ENCODE measurements at places on chromosomes 4 and X.
A peak's percentile ranks its signal among the peaks of the same experiment; 100 is the strongest.

DNA sequence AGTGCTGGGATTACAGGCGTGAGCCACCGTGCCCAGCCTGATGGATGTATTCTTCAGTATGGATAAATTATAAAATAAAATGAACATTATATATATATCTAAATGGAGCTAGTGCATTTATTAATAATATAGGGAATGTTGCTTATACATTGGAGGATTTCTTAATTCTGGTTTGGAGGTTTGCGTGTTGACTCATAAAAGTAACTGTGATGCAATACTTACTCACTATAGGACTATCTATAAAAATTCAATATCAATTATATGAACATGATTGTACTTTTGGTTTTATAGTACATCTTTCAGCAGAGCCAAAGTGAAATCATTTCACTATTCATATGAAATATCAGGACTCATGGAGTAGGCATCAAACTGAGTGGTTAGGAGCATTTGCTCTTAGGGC lies 3.2 kb upstream of the AREG start:
- DNase-seq: no peak

DNA sequence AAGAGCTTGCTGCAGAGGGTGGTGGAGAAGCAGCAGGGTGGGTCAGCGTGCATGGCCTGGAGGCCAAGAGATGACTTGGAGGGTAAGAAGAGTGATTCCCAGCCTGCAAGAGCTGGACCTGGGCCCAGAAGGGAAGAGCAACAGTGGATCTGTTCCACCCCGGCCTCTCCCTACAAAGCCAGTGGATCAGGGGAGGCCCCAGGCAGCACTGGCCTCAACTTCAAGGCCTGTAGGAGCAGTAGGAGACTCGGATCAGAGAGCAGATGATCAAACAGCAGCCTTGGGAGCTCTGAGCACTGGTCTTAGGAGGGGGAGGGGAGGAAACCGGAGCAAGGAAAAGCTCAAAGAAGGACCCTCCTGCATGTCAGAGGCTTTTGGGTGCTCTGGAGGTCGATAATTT lies 7.6 kb downstream of the L1CAM start:
- DNase-seq: no peak

GRCh38 chr4:99436976-99437722 lies 2.0 kb upstream of the ADH7 start:
- no peak for DNase-seq

DNA sequence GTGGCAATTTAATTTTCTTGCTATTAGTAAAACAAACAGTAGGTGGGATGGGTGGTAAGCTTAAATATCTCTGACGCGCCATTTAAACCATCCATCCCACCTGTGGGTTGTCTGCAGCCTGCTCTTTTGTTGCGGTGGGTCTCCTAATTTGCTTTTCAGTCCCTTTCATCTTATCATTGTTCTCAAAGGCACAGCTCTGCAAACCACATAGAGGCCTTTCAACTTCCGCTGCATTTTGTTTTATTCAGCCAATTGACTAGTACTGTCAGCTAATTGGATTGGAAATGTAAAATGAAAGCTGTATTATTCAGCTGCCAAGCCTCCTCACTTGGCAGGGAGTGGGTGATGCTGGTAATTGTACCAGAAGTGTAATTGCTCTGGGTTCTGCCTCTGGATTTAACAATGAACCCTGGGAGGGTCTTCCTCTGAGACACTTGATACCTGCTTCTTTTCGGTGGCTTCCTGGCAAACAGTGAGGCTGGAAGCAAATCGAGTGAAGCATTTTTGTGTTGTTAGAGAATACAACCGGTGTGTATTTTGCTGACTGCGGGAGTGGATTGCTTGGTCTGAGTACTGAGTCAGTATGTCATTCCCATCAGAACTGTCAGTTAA lies 165.6 kb downstream of the FRAS1 start:
- DNase-seq: no peak

DNA sequence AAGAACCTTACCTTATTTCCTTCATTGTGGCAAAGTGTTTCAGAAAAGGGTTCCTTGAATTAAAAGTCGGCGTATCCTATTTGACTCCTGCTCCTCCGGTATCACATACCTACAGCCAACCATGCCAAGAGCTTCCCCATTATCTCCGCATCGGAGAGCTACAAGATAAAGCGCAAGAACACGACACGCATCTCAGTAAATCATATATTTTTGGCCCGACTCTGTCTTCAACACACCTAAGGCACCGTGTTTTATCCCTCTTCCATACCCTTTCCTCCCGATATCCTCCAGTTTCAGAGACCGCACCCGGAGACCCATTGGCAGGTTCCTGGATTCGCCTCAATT lies 497 bp upstream of the THAP9 start:
- no peak for DNase-seq

DNA sequence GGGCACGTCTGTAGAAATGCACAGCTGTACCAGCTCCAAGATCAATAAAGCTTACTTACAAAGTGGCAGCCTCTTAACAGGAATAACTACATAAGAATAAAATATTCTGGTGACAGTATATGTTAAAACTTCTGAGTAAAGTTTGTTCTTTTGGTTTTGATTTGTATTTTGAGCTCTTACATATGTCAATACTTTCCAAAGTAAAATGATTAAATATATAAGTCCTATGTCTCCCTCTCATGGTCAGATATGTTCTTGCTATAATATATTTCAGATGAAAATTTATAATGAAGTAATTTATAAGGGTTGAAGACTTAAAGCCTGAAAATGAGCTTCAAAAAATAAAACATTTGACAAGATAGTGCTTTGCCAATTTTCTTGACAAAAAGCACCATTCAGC lies 254.4 kb downstream of the NPFFR2 start:
- DNase-seq: no peak

DNA sequence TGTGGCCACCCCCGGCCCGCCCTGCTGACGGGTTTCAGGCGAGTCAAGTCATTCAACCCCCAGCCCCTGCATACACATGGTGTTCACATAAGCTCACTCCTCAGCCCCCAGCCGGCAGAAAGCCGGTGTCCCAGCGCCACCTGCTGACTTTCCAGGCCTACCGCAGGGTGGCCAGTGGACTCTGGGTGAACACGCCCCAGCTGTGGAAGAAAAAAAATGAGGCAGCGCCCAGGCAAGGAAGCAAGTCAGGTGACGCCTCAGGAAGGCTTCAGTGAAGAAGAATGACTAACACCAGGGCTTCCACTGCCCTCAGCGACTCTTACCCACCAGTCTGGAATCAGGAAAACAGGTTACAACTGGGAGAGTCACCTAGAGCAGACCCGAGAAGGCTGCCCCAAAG lies 15.8 kb downstream of the BCAP31 start:
- no peak for DNase-seq

GRCh38 chr4:112348488-112349158 lies 51.5 kb downstream of the ALPK1 start:
- no peak for DNase-seq

DNA sequence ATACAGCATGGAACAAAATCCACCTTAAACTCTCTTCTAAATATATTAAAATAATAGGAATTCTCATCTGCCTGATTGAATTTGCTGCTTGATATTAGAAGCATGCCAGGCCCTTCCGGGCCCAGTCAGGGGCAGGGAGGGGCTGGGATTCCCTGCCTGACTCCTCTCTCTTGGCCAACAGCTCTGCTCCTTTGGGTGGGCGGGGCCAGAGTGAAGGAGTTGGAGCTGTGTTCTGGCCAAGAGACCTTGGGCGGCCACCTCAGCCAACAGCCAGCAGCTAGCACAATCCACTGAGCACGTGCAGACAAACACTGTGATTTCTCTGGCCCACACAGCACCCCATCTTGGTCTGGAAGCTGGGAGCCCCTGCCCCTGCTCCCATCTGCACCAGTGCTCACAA lies 140.3 kb downstream of the PJA1 start:
- DNase-seq: no peak

GRCh38 chrX:66014084-66014483 lies 25.8 kb downstream of the VSIG4 start:
- no peak for DNase-seq

GRCh38 chr4:106362086-106362825 lies 6.3 kb downstream of the GIMD1 start:
- no peak for DNase-seq

- DNase-seq: no peak
These were observed 3.9 kb downstream of the PCDH10 start for GRCh38 chr4:133152831-133153481.

GRCh38 chrX:45322382-45322781 lies 121.7 kb upstream of the DIPK2B start:
- no peak for DNase-seq

- DNase-seq: no peak
These were observed 19.2 kb upstream of the ATXN3L start for GRCh38 chrX:13338996-13339515.

- DNase-seq: no peak
These were observed 180.8 kb downstream of the AMELX start for GRCh38 chrX:11474021-11474420.

DNA sequence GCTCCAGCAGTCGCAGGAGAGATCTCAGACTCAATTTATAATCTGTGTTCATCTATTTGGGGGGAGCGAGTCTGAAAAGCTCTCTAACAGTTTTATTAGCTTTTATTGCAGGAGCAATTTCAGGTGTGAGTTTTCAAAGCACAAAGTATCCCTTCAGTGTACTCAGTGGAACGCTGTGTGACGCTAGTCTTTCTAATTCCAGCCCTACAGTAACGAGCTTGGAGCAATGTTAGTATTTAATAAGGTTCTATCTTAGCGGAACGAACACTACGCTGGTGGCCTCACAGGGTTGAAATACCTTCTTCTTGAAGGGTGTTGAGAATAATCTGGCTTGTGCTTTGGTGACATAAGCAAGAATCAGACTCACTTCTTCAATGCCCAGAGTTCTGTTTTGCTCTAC lies 8.4 kb downstream of the HS3ST1 start:
- no peak for DNase-seq

DNA sequence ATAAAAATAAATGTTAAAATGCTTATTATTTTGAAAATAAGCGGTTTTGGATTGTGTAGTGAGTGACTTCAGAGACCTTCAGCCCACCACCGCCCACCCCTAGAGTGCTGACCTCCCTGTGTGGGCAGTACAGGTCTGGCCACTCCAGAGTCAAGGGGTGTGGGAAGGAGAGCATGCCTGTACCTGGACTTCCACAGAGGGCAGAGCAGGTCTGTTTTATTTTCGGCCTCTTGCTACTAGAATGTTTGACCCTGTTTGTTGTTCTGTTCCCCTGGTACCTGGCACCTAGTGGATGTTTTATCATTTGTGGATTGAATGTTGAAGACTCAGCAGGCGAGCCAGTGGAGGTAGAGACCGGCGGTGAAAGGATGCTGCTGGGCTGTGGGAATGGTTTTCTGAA lies 14.3 kb downstream of the PIGG start:
- DNase-seq: no peak

DNA sequence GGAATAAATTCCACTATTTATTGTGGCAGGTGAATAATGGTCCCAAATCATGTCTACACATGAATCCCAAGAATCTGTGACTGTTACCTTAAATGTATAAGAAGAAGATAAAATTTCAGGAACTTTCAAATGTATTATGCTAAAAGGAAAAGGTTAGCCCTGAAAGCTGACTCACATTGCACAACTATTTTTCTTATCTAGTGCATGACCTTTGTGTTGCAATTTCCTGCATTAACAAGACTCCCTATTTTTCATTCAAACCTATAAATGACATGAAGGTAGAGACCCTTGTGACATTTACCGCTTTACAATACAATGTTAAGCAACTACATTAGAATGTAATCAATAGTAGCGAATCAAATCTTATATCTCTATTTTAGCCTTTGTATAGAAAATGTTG lies 36.7 kb downstream of the UBQLN2 start:
- DNase-seq: no peak

DNA sequence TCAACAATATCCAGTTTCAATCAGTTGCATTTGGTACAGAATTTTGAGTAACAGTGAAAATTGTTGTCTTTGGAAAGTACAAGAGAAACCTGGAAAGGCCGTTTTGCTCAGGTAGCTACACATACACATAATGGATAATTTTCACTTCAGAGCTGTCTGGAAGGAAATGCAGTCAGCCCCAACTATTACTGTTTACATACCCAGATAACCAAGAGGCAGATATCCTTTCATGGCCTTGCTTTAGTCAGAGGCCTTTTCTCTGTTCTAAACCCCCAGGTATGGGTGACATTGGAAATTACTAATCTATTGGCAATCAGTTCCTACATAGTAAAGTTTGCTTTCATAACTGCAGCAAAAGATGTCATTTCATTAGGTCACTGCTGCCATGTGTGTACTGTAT lies 244.9 kb upstream of the EMCN start:
- DNase-seq: no peak

- peak; percentile 50 for DNase-seq
These were observed 720 bp downstream of the RPL10 start for GRCh38 chrX:154398668-154399526.

- DNase-seq: no peak
These were observed 60.4 kb downstream of the SHROOM2 start for GRCh38 chrX:9846631-9847030.

DNA sequence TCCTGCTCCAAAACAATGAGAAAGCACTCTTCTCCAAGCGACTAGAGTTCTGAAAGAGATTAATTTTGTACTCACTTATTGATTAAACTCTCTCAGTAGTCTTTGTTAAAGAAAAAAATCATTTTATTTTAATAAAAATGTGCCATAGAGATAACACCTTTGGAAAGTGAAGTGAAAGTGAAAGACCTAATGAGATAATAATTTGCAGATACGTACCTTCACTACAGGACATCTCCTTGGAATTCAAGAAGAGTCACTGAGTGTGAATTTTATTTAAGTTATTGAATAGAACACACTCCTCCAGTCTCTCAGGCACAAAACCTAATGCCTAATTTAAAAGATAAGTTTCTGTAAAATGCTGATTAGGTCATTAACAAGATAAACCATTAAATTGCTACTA lies 1070.6 kb upstream of the GRID2 start:
- no peak for DNase-seq

GRCh38 chr4:4270529-4270928 lies 19.4 kb downstream of the LYAR start:
- no peak for DNase-seq

GRCh38 chr4:47451657-47452056 lies 11.8 kb downstream of the COMMD8 start:
- no peak for DNase-seq

DNA sequence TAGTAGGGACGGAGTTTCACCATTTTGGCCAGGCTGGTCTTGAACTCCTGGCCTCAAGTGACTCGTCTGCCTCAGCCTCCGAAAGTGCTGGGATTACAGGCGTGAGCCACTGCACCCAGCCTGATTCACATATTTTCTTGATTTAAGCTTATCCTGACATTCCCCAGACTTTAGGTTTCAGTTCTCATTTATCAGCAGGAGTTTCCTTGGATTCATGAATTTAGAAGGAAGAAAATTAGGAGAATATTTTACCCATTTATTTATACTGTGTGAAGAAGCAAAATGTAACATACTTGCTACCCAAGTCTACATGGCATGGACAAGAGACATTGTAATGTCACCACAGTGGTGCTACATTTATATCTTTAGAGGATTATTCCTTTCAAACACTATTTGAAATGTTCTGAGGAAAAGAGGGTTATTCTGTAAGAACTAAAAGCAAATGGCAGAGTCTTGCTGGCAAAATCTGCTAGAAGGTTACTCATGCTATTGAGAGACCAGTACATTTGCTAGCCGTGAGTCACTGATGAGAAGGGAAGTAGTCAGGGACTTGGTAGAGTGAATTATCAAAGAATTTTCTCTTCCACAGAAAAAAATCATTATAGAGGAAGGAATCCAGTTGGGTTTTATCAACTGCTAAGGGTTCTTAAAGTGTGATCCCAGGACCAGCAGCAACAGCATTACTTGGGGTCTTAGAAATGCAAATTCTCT lies 26.1 kb upstream of the CFAP299 start:
- DNase-seq: no peak

- DNase-seq: peak; percentile 25
These were observed at the start of gene RTL5 for GRCh38 chrX:72131317-72132294. Gene RTL5, minus strand, starts transcription at chrX:72131915.

- DNase-seq: no peak
These were observed 357 bp upstream of the ETNPPL start for GRCh38 chr4:108763226-108763593.

All from stimulated activated CD4-positive, alpha-beta T cell treated with anti-CD3 and anti-CD28 coated beads, Interleukin-12 subunit alpha, Interleukin-12 subunit beta, amount 100 ng/mL, for 24 hours (primary cell).